ENCODE measurements at places on chromosomes 16 and 17. TPM values are rescaled to one million over a fixed set of nuclear protein-coding genes. Genes with fewer than 3 reads are reported as not detected.

RAB37 gene
- 2.0 TPM for polyA plus RNA-seq

KIF2B gene
- polyA plus RNA-seq = not detected

KRTAP1-1 gene
- polyA plus RNA-seq = not detected

ACAP1 gene
- 2.6 TPM for polyA plus RNA-seq

RFFL gene
- 7.1 TPM for polyA plus RNA-seq

All from heart left ventricle (tissue), 16 donors.